CD4-positive, alpha-beta T cell treated with Interleukin-15 for 4 hours (primary cell): ENCODE measurements at places on chromosomes 11 and 22.

GRCh38 chr11:111063726-111064517 is 181.6 kb upstream of the POU2AF2 start:
- DNase-seq = no peak

- no peak for DNase-seq
Measured at GRCh38 chr11:20762116-20762844, 92.9 kb downstream of the NELL1 start.

DNA sequence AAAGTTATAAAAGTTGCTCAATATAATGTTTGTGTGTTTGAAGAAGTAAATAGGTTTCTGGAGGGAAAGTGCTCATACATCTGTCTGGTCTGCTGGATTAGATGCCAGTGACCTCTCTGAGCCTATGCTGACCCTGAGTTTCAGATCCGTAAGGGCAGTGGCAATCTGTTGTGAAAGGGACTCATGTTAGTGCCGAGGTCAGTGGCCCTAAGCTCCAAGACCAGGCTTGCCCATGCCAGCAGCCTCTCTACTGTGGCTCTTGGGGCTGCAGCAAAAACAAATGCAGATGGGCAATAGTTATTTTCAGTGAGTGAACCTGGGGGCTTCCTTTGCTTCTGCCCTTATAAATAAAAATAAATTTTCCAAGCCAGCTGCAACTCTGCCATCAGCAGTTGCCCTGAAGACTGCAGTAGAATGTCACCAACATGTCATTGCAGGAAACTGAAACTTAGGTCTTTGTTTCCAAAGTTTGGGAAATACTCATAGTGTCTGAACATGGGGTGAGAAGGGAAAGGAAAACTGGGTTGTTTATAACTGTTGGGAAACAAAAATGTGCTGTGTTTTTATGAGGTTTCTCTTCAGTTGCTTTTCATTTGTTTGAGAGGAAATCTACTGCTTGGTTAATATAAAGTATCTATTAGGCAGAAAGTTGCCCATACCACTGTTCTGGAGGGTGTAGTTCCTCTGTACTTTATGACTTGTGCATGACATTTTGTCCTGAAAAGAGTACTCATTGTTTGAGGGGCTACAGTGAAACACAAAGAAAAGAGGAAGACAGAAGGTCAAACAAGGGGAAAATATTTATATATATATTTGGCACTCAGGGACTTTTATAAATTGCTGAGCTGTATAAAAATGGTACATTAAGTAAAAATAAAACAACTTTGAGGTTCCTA is 9.5 kb upstream of the MS4A4E start:
- no peak for DNase-seq

- no peak for DNase-seq
Measured at GRCh38 chr11:3178349-3178748, 13.2 kb upstream of the OSBPL5 start.

GRCh38 chr11:100965346-100965745 is 164.3 kb downstream of the PGR start:
- no peak for DNase-seq

GRCh38 chr22:26732284-26732683 is 74.9 kb downstream of the MIAT start:
- DNase-seq = no peak

DNA sequence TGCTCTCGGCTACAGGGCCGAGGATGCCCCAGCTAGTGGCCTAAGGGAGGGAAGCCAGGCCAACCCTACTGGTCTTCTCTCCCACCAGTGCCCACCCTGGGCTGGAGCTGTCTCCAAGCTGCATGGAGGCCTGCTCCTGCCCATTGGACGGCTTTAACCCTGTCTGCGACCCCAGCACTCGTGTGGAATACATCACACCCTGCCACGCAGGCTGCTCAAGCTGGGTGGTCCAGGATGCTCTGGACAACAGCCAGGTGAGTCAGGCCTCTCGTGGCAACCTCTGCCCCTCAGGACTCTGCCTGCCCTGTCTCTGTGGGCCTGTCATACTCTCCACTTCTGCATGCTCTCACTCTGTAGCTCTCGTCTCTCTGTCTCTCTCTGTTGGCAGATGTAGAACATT is 44.1 kb upstream of the TPBGL start:
- no peak for DNase-seq

DNA sequence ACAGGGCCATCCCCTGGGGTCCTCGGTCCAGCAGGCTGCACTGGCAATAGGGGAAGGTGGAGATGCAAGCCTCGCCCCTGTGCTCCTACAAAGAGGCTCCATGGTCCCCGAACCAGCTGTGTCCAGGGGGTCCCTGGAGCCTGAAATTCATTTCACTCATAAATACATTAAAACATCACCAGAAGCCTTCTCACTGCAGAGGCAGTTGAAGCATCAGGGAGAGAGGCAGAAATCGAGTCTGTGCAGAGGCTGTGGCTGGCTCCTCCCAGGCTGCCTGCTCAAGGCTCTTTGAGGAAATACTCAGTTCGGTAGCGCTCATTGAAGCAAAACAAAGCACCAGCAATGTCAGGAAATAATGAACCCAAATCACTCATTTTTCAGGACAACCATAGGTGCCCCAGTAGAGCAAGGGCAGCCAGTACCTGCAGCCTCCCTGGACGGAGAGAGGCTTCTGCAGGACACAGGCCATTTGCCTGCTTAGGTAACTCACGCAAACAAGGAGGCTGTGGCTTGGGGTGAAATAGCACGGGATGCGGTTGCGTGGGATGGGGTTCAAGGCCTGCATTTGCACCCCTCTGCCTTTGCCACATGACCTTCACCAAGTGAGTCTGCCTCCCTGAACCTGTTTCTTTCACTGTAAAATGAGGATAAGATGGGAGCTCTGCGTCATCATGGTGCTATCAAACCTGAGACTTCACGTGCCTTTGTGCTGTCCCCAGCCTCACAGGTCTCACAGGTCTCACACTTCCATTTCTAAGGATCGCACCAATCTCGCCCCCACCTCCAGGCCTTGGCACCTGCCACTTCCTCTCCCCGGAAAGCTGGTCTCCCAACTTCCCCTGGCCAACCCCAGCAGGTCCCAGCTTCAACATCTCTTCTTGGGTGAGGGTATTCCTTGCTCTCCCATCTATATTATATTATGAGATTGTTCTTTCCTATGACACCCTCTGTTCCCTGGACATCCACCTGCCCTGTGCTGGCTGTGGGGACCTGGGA is 84.3 kb upstream of the SHISAL1 start:
- DNase-seq = no peak

DNA sequence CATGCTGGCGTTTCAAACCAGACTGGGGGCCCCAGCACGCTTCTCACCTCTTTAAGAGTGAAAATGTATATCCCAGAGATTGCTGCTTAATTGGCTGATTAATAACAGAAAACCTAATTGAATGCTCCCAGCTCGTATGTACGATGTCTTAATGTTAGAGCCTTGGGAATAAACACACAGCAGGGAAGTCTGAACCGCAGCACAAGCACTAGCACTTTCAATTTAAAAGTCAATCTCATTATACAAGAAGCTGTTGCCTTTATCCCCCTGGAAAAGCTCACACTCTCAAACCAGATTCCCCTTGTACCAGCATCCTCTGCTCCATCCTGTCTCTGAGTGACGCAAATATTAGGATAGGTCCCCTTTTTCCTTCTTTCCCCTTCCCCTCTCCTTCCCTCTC is 449.1 kb downstream of the MN1 start:
- no peak for DNase-seq

DNA sequence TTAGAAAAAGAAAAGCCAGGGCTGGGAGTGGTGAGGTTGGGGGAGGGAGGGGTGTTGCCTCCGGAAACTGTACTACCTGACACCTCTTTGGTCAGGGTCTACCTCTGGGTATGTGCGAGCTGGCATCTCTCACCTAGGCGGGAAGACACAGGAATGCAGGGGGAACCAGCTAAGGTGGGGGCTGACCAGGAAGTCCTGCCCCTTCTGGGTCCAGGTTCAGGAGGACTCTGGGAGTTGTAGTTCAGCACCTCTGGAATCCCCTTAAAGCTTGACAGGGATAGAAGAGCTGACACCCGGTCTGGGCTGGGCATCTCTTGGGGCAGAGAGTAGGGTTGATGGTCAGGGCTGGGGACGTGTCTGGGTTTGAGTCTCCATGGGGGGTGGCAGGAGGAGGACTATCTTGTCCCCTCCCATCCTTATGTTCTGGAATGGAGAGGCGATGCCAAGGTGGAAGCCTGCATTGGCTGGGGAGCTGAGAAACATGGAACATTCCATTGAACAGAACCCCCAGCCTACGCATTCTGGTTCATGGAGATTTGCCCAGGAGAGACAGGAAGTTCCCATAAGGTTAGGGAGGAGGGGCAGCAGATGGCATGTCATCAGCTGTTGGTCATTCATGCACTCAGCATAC is 2.1 kb upstream of the KIAA1671 start:
- no peak for DNase-seq

DNA sequence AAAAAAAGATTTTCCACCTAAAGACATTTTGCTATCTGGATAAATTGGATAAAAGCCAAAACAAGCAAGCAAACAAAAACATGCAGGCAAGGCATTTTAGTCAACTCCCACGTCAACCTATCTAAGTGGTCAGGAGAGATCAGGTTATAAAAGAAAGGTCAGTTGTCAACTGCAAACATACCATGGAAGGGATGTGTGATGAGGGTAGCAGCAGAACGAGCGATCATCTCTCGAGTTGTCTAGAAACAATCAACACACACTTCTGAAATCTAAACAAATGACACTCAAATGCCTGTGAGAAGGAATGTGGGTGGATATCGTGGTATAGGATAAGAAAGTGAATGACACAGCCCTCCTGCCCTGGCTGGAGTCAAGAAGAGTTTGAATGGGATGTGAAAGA is 10.9 kb downstream of the MTCH2 start:
- DNase-seq = no peak

DNA sequence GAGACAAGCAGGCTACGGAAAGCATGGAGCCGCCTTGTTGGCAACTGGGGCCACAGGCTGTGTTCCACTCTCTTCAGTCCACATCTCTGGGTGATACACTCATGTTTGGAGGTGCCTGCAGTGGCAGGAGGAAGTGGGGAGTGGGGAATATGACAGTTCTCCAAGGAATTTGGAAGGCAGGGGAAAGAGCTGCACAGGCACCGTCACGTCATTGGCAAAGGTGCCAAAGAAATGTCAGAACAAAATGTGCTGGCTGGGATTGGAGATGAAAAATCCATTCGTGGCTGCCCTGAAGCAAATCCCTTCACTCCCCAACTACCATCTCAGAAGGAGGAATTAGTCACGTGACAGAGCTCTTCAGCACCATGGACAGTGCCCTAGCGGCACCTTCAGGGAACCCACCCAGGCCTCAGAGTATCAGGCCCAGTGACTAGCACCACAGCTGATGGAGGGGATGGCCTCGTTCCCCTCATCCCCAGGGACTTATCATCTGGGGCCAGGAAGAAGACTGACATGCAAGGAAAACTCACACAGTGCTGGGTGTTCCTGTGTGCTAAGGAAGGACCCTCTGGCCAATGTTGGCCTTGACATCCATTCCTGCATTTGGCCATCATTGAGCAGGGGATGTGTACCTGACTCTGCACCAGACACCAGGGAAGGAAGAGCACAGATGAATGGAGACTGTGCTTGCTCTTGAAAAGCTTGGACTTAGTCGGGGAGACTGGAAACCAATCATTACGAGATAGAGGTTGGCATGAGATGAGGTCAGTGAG is 48.5 kb upstream of the PRDM11 start:
- no peak for DNase-seq

GRCh38 chr22:45799291-45799690 is 127.7 kb downstream of the ATXN10 start:
- no peak for DNase-seq

DNA sequence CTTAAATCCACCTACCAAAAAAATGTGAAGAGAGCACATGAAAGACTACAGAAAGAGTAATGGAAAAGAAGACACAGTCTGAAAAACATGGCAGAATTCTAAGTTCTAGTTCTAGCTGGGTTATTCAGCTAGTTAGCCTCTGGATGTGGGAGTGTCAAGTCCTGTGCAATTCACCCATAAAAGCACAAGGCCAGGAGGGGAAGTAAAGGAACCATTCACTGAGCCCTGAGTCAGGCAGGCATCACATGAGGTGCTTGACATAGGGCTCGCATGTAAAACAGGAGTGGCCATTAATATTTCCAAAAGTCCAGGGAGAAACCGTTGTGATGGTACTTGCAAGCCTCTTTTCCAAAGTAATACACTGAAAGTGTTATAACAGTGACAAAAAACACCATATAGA is 103.7 kb downstream of the GAB2 start:
- DNase-seq = no peak

GRCh38 chr22:38104084-38104483 is 6.4 kb downstream of the BAIAP2L2 start:
- DNase-seq = no peak

GRCh38 chr22:46414704-46415103 is 79.2 kb downstream of the TRMU start:
- DNase-seq = no peak

GRCh38 chr11:78069465-78069864 is 5.8 kb downstream of the THRSP start:
- DNase-seq = no peak

- no peak for DNase-seq
Measured at GRCh38 chr11:30342736-30343166, 19.8 kb downstream of the ARL14EP start.

DNA sequence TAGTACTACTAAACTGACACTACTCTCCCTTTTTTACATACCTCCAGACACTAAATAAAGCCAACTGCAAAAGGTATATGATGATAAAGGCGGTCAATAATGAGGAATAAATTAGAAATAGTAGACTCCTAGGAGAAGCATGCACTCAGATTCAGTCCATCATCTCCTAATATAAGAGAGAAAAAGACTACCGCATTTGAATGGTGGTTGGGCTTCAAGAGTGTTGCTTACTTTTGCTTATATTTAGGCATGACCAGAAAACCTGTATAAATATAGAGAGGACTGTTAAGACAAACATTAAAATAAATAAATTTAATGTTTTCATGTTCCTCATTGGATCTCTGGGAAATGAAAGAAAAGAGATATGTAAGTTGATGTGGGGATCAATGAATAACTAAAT is 1137.0 kb downstream of the FAM181B start:
- no peak for DNase-seq

- no peak for DNase-seq
Measured at GRCh38 chr11:14676068-14676467, 32.5 kb downstream of the PDE3B start.
